RCC 7860 (cell line): ENCODE measurements at places on chromosomes 2 and 18.

- DNase-seq = no peak
These were observed 332.2 kb upstream of the ST6GAL2 start for GRCh38 chr2:107218208-107218607.

- DNase-seq = no peak
These were observed 148.1 kb upstream of the PID1 start for GRCh38 chr2:229419158-229419557.

DNA sequence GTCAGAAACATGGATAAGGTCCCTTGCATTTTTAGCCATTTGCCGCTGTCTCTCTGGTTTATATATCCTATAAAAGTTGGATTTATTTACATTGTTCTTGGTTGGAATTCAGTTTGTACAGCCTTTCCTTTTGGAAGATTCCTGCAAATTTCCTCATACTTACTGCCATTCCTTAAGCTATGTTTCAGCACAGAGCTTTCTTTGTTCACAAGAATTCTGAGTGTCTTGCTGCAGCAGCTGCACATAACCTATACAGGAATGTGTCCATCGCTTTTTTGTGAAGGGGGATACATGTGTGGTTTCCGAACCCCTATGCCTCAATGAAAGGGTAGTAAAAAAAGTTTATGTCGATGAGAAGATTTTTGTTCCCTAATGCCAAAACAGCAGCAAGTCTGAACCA, 48.3 kb upstream of the CCDC68 start:
- no peak for DNase-seq

GRCh38 chr2:231383416-231384108, 11.9 kb upstream of the B3GNT7 start:
- DNase-seq = no peak

DNA sequence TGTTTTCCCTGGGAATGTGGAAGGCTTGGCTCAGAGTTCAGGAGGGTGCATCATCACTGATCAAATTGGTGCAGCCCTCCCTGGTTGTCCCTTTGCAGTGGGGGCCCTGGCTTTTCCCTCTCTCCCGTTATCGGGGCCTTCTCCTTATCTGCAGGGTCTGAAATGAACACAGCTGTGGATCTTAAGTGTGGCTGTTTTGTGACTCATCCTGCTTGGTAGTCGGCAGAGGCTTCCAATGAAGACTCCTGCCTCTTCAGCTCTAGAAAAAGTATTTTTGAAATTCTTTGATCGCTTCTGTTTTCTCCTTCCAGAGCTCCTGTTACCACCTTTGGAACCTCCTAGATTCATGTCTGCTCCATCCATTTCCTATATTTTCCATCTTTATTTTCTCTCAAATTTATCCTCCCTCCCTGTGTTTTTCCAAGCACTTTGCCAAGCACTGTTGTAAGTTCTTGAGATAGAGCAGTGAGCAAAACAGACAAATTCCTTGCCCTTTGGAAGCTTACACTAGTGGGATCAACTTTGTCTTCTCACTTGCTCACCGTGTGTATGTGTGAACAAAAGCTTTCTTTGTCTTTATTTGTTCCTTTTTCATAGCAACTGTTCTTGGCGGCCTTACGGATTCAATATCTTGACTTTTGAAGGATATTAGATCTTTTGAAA, 45.7 kb downstream of the RALB start:
- no peak for DNase-seq

GRCh38 chr2:21268878-21269224, 145.1 kb downstream of the TDRD15 start:
- no peak for DNase-seq

- no peak for DNase-seq
These were observed 18.5 kb upstream of the PSME4 start for GRCh38 chr2:53989210-53989862.

DNA sequence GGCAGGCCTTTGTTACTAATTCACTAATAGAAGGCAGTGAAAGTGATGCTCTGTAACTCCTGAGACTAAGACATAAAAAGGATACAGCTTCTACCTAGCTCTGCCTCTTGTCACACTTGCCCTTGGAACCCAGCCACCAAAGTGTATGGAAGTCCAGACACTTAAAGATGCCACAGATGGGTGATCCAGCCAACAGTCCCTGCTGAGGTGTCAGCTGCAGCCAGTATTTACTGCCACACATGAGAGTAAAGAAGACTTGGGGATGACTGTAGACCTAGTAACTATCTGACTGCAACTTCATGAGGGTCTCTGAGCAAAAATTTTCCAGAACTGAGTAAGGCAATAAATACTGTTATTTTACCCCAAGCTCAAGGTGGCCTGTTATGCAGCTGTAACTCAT, 8.8 kb downstream of the IMMT start:
- no peak for DNase-seq

- no peak for DNase-seq
These were observed 45.8 kb downstream of the DNAJC10 start for GRCh38 chr2:182761903-182762302.

DNA sequence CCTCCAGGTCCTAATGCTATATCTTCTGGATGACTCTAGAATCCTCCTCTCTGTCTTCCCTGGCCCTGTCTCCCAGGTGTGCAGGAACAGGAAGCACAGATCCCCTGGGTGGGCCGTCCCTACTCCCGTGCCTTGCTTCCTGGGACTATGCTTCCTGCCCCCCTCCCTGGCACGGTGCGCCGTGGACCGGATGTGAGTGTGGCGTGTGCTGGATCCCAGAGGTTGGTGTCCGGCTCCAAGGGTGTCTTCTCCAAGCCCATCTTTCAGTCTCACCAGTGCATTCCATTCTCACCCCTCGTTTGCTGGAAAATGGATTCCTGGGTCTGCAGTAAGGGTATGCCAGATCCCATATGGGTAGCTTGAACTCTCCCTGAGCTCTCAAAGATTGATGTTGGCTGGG, 144.4 kb upstream of the TWIST2 start:
- no peak for DNase-seq

- DNase-seq = no peak
These were observed 156.0 kb downstream of the SLC4A3 start for GRCh38 chr2:219783359-219783975.

DNA sequence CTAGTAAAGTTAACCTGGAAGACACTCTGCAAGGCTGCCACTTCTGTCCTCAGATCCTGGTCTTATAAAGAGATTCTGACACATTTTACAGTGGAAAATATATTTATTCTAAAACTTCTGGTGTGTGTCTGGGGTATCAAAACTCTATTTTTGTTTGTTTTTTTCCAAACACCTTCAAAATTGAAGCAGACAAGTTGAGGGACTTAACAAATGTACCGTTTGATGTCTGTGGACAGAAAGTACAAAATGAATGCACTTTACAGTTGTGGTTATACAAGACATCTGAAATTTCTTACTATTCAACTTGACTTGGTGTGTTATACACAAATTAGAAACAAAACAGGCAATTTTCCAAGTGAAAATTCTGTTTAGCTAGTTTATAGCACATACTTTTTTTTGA, 823.2 kb upstream of the SALL3 start:
- no peak for DNase-seq

GRCh38 chr2:239684996-239685395, 284.2 kb upstream of the HDAC4 start:
- DNase-seq = no peak

DNA sequence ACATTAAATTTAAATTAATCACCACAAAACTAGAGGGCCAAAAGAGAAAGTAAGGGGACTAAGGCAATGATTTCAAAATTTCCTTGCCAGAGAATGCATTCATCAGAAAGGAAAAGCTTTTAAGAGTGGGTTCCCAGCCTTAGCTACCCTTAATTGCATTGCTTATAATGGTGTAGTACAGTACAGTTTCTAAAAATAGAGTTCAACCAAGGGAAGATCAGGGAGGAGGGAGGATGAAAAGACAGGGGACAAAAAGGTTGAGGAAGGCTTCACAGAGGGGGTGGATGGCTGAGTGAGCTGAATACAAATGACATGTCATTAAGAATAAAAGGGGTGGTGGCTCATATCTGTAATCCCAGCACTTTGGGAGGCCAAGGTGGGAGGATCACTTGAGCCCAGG, 119.9 kb downstream of the RBMS1 start:
- no peak for DNase-seq

DNA sequence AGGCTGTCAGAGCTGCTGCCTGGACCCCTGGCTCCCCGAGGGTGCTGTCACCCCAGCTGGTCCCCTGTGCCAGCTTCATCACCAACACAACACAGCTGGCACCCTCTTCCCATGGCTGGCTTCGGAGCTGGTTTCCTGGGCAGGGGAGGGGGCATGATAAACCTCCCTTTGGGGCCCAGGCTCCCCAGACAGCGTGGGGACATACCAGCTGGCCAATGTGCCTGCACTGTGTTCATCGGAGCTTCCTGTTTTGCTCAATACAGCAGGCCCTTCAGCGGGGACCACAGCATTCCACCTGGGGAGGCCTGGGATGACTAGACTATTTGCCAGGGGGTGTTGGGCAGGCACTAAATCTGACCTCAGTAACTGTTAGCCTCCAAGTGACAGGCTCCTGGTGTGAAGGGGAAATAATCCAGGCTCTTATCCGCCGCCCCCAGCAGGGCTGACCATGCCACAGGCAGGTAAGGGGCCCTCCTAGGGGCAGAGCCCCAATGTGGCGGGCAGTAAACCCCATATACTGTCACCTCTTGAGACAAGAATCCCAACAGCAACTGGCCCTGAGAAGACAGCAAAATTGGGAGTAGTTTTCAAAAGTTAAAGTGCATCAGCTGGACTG, 44.6 kb downstream of the EMX1 start:
- no peak for DNase-seq

DNA sequence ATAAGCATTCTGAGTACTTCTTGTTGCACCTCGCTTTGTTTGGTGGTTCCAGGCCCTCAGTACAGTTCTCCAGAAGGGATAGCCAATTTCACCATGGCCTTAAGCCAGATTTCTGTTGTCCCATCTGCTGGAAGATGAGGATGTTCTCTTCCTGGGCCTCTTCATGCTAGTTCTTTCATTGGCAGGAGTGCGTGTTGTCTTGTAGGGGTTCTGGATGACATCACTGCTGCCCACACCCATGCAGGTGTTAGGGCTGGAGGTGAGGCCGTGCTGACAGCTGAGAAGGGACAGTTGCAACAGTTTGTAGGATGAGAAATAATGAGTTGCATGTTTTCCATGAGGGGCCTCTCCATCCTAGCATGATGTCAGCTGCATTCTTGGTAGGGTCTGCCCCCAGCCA, 142.9 kb downstream of the LDLRAD4 start:
- no peak for DNase-seq

DNA sequence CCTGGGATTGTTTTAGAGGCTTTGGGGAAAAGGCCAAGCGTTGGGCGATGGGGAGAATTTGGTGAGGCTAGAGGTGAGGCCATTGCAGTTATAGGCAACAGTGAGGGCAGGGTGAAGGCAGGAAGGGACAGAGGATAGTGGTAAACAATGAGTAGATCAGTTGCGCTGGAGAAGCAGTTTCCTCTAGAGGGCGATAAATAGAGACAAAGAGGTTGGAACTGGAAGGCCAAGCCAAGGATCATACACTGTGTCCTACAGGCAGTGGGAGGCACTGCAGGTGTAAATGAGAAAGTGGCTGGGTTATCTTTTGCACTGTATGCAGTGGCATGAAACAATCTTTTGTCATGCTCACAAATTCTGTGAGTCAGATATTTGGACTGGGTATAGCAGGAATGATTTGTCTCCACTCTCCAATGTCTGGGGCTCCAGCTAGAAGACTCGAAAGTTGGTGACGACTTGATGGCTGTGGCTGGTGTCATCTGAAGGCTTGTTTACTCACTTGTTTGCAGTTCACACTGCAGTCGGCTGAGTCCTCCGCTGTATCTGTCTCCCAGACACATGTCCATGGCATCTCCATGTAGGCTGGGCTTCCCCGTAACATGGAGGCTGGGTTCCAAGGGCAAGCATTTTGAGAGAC, 82.1 kb downstream of the TNP1 start:
- peak; percentile 80 for DNase-seq

- DNase-seq = no peak
These were observed 371.6 kb downstream of the RPRM start for GRCh38 chr2:153106802-153107477.

GRCh38 chr18:77911971-77912605, 662.4 kb downstream of the GALR1 start:
- DNase-seq = no peak

GRCh38 chr18:59877361-59877760, 22.4 kb upstream of the PMAIP1 start:
- DNase-seq = no peak

GRCh38 chr18:57803103-57803969, at the start of gene ATP8B1:
TSS of gene ATP8B1 (minus strand) at chr18:57803315. CDS start at chr18:57731807, 71,508 bp downstream.
- DNase-seq = peak; percentile 5

GRCh38 chr2:145677371-145677770, 1157.5 kb upstream of the ZEB2 start:
- DNase-seq = no peak

DNA sequence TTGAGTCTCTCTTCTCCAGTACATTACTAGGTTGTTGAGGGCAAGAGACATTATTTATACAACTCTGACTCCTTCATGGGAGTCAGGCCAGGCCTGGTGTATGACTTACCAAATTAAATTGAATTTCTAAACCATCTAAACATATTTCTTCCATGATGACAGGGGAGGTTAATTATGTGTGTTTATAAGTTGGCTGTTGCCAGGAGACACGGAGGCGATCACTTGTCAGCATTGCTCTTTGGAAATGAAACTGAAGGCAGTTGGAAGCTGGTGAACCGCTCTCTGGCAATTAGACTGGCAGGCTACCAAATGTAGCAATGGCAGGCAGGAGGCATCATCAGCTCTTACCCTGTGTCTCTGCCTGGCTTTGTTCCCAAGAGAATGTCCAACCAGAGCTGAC, 241.4 kb downstream of the KCNS3 start:
- DNase-seq = no peak

- DNase-seq = no peak
These were observed 123.7 kb downstream of the DIS3L2 start for GRCh38 chr2:232085164-232085563.

DNA sequence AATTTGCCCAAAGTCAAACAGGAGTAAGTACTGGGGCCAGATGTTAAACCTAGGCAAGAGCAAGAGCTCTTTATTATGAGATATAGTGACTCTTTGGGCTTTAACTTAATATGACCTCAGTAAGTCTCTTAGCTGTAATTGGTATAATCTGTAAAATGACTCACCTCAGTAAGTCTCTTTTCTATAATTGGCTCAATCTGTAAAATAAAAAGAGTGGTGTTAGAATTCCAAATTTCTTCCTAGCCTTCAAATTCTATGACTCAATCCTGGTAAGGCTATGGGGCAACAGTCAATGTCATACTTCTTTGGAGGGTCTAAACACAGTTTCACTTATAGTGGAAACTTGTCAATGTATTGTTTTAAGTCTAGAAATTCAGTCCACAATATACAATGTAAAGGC, 1608.9 kb upstream of the PIK3C3 start:
- DNase-seq = no peak

- no peak for DNase-seq
These were observed 36.5 kb downstream of the ANO7 start for GRCh38 chr2:241224851-241225438.

DNA sequence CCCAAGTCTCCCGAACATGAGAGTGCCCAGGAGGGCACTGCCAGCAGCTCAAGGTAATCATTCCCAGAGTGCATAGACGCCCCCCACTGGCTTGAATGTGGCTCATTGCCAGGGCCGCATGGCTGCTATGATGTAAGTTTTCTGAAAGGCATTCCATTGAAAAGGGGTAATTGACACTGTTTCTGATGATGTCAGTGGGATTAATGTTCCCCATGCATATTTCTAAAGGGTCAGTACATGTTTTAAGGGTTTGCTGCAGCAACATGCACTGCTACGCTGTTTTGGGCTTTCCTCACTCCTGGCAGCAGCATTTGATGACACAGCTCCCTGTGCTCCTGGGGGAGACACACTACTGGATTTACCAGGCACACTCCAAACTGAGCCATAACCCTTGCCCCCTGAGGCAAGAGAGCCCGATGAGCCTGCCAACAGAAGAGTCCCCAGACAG, 36.7 kb downstream of the KIAA2012 start:
- no peak for DNase-seq

- no peak for DNase-seq
These were observed 44.3 kb upstream of the GLI2 start for GRCh38 chr2:120691410-120691809.
